ENCODE measurements at places on chromosomes 12 and 14.

DNA sequence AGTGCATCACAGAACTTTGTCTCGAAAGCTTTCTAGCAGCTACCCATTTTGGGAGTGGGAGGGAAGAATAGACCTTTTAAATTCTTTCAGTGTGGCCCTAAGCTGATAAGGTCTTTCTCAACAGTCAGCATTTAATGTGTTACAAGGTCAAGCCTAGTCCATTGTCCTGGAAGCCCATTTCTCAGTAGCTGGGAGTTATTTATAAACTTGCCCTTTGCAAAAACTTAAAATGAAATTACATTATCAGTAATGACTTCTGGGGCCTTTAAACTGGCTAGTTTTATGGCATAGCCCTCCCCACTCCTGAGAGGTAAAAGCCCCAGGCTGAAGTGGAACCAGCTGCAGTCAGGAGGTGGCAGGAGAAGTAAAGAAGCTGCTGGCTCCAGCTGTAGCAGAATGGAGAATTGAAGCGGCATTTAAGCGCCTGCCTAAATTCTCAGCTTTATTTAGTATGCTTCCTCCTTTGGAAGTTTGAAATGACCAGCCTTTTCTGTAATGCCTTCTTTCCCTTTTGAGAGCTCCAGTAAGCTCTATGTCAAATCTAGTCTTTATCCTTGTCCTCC lies 12.4 kb downstream of the COPZ1 start:
- DNase-seq = no peak

DNA sequence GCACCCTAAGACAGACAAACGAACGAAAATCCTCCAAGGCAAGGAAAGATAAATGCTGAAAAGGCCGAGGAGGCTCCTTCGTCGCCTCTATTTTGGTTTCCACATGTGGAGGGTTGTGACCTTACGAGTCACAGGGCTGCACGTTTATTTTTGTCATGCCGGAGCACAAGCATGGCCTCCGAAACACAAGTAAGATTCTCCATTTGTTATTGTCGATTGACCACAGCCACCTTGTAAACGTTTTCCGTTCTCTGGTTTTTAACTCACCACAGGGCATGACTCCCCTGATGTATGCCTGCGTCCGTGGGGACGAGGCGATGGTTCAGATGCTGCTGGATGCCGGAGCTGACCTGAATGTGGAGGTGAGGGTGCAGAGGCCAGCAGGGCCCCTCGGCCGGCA lies 73.1 kb upstream of the PWP1 start:
- no peak for DNase-seq

GRCh38 chr12:24668563-24668962 lies 280.3 kb downstream of the BCAT1 start:
- no peak for DNase-seq

DNA sequence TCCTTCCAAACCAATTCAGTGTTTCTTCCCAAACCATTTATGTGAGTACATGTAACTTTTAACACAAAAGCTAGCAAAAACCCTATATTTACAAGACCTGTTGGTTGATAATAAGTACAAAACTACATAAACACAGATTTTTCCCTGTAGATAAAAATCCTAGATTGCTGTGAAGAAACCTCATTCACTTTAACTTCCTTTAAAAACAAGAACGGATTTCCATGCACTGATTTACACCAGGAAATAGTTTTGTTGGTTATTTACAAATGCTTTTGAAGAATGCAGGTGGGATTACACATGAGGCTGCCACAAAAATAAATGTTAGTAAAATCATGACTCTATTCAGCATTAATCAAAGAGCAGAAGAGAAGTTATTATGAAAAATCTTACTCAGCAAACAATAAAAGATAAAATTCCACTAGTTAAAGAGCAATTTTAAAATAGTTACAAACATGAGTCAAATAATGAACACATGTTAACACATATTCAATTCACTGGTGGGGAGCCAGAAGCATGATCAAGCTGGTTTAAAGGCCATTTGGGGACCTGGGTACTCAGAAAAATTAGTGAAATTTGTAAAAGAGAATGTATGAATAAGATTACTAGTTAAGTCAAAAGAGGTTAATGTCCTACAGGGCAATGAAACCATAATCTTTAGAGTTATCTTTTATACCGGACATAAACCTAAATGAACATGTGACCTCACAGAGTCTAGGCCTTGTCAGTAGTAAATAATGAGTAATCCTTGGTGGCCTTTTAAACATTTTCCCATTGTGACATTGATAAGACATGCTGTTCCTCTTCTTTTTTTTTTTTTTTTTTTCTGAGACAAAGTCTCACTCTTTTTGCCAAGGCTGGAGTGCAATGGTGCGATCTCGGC lies 79.9 kb downstream of the PHLDA1 start:
- no peak for DNase-seq

GRCh38 chr12:83092129-83092528 lies 405.4 kb downstream of the TMTC2 start:
- peak; percentile 48 for DNase-seq

- DNase-seq = no peak
Observed at GRCh38 chr12:130960787-130961186, 7.1 kb downstream of the ADGRD1 start.

GRCh38 chr14:65531148-65531547 lies 118.6 kb downstream of the FUT8 start:
- no peak for DNase-seq

- no peak for DNase-seq
Observed at GRCh38 chr14:56569174-56569573, 10.4 kb upstream of the TMEM260 start.

DNA sequence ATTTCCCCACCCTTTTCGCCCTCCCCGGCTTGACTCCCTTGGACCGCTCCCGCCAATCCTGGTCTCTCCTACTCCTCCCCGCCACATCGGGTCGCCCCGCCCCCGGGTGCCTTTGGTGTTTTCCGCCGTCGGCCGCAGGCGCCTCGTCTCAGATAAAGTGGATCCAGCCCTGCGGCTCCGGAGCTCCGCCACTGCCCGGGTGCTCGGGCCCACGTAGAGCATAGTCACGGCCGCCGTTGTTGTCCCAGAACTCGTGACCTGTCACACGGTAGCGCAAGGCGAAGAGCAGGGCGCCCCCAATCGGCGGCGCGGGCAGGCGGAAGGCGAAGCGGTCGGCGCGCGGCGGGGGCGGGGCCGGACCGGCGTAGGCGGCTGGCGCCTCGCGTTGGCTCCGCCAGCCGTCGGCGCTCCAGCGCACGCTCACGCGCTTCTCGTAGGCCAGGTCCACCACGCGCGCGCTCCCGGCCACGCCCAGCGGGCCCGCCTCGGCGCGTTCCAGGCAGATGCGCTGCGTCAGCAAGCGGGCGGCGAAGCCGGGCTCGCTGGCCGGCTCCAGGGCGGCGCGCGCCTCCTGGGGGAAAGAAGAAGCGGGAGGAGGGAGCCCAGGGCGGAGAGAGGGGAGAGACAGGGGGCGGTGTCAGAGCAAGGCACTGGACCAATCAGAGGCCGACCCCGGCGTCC lies 1.2 kb downstream of the PPP1R3E start:
- peak; percentile 98 for DNase-seq

DNA sequence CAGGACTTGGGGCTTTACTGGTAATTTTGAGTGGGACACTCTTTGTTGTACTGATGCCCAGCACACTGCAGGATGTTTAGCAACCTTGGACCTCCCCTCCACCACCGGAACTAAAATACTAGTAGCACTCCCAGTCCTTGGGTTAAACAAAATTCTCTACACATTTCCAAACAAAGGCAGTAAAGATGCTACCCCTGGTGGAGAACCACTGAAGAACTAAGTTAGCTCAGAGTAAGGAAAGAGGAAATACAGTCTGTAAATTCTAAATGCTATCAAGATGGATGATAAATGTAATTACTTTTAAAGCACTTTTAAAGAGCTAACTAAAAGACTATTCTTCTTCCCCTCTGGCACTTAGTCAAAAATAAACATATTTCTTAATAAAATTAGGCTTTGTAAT lies 64.1 kb downstream of the LRP6 start:
- DNase-seq = no peak

DNA sequence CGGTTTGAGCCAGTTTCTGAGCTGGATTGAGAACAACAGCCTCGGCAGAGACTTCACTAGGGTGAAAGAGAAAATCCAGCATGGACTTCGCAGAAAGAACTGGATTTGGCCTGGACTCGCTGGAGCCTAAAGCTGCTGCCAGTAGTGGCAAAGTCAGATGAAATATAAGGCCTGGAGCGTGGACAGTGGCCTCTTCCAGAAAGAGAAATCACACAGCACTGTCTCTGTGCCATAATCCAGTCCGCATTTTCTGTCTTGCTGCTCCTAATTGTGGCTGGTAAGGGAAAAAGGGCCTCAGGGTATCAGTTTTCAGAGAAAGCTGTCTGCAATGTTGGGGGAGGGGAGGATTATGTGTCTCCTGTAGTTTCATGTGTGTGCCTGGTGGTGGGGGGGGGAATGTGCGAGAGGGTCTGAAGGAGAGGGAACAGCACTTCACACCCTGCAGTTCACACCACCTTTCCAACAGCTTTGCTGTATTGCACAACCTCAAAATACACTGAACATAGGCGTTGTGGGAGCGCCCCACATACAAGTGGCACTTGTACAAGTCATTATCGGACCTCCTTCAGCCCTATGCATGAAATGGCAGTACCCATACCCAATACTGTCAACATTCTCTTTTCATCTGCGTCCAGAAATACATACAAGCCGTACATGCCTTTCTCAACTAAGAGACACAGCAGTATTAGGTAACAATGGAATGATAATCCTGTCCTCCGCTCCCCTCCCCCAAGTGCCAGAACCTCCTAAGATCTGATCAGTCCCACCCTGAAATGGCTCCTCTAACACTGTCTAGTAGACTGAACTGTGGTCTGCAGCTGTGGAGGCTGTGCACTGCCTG lies 107.5 kb upstream of the ATF7IP start:
- peak; percentile 98 for DNase-seq

DNA sequence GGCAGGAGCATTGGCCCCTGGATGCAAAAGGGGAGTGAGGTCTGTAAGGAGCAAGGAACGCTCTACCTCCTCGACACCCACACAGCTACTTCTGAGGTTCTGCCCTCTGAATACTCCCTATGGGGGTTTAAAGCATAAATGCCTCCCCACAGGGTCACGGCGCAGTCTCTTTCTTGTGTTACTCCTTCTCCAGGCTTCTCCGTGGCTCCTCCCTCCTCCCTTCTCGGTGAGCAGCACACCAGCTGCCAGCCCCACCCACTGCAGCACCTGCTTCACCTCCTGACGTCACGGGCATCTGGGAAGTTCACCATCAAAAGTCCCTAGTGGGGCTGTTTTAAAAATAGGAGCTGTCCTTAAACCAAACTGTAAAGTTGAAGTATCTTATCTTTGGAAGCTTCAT lies 67.3 kb downstream of the SPTB start:
- DNase-seq = peak; percentile 98

DNA sequence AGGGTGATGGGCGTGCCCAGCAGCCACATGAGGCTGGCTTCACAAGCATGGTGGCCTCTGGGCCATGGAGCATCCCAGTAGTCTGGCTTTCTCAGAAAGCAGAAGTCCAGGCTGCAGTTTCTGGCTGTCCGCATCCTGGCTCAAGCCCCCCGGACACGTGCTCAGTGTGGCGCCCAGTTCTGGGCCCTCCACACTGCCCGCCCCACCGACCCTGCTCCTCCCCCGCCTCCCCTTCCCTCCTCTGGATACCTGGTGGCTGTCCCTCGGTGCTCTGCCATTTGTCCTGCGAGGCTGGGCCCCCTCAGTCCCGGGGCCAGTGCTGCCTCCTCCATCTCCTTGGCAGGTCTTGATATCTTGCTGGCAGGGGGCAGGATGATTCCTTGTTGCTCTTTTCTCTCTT lies 31.6 kb downstream of the LRCOL1 start:
- no peak for DNase-seq

- DNase-seq = no peak
Observed at GRCh38 chr12:68861890-68862289, 53.9 kb downstream of the MDM2 start.

DNA sequence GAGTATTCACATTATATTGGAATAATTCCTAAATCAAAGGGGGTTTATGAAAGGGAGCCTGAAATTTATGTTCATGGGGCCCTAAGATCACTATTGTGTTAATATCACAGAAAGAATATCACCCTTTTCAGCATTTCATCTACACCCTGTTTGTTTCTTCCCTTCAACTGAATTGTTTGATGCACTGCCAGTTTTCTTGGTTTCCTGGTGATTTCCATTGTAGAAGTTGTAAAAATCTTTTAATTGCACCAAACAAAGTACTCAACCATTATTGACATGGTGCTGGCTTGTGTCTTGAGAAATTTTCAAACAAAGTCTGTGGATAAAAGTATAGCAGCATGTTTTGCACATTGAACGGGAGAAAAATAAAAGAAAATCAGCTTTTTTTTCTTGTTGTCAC lies 154.8 kb upstream of the PRKD1 start:
- DNase-seq = no peak

DNA sequence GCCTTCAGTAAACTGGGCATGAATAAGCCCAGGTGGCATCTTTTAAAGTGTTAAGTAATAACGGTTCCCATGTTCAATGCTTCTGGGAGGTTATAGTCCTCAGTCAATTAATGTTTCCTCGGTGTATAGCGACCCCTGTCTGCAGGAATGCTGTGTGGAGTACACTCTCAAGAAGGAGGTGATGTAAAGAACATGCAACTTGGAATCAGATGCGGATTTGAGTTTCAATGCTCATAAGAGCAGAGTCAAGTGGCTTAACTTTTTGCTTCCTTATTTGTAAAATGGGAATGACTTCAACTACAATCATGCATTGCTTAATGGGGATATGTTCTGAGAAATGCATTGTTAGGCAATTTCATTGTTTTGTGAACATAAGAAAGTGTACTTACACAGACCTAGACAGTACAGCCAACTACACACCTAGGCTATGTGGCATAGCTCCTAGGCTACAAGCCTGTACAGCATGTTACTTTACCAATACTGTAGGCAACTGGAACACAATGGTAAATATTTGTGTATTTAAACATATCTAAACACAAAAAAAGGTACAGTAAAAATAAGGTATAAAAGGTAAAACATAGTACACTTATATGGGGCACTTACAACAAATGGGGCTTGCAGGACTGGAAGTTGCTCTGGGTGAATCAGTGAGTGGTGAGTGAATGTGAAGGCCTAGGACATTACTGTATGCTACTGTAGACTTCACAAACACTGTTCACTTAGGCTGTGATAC lies 6.7 kb upstream of the MRPS35 start:
- peak; percentile 96 for DNase-seq

DNA sequence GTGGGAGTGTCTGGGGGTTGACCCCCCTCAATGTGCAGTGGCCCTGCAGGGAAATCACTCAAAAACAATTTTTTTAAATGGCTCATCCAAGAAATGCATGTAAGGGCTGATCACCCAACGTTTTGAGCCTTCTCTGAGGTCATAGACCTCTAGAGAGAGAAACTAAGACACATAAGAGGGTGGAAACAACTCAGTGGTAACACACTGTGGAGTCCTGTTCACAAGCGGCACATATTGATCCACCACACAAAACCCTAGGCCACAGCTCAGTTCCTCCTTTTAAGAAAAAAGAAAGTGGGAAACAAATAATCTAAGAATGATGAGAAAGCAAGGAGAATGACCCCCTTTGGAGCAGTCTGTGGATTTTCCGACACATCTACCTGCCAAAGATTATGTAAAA lies 83.0 kb upstream of the METAP2 start:
- no peak for DNase-seq

DNA sequence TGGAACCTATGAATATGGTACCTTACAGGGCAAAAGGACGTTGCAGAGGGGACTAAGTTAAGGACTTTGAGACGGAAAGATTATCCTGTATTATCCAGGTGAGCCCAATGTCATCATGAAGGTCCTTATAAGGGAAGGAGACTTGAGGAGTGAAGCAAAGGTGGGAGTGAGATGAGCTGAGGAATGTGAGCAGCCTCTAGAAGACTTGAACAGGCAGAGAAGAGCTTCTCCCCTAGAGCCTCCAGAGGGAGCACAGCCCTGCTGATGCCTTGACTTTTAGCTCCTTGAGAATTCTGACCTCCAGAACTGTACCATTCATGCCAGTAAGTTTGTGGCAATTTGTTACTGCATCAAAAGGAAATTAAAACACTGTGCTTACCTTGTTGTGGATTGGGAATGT lies 41.8 kb upstream of the DCD start:
- DNase-seq = peak; percentile 9

Data from NCI-H2171 treated with DMSO at 0.1 percent for 48 hours (cell line).